ENCODE measurements at places on chromosomes 2 and 18. TPM values are rescaled to one million over a fixed set of nuclear protein-coding genes. Genes with fewer than 3 reads are reported as not detected.

GRCh38 chr2:76862901-76863300 is 659.3 kb downstream of the LRRTM4 start:
- no peak for DNase-seq

GRCh38 chr2:210318486-210318885 is 3.5 kb upstream of the MYL1 start:
- no peak for DNase-seq

DNA sequence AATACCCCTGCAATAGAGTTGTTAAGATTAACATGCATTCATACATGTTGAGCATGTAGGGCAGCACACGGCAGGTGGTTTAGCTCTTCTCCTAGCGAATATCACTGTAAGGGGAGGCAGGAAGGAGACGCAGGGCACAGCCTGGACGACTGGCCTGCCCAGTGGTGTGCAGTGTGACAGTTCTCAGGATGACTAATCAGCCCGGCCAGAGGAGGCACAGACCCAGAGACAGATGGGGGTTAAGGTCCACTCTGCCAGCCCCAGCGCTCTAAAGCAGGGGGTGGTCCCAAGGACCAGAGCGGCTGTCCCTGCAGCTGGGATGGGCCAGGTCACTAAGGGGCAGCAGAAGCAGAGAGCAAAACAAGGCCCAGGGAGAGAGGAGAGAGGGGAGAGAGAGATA is 63.7 kb downstream of the RNF152 start:
- no peak for DNase-seq

Gene DSG2
- polyA plus RNA-seq: 50.5 TPM

GRCh38 chr2:178397002-178397605 is 53.9 kb downstream of the PRKRA start:
- no peak for DNase-seq

DNA sequence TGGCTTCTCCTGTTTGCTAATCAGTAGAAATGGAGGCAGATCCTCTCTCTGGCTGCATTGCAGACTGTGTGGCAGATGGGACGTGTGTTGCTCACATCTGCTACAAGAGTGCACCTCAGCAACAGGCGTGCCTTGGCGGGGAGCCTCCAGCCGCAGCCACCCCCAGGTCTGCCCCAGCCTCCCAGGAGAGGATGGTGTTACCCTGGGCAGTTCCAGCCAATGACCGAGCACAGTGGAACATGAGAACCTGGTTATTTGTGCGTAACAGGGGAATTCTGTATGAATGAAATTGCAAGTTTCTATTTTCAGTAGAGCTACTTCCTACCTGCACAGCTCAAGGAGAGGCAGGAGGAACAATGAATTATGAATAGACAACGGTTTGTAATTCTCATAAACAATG is 130.6 kb upstream of the CBLN2 start:
- no peak for DNase-seq

- no peak for DNase-seq
Measured at GRCh38 chr2:36789181-36789804, 92.8 kb downstream of the VIT start.

Gene GULP1
- 63.4 TPM for polyA plus RNA-seq

DNA sequence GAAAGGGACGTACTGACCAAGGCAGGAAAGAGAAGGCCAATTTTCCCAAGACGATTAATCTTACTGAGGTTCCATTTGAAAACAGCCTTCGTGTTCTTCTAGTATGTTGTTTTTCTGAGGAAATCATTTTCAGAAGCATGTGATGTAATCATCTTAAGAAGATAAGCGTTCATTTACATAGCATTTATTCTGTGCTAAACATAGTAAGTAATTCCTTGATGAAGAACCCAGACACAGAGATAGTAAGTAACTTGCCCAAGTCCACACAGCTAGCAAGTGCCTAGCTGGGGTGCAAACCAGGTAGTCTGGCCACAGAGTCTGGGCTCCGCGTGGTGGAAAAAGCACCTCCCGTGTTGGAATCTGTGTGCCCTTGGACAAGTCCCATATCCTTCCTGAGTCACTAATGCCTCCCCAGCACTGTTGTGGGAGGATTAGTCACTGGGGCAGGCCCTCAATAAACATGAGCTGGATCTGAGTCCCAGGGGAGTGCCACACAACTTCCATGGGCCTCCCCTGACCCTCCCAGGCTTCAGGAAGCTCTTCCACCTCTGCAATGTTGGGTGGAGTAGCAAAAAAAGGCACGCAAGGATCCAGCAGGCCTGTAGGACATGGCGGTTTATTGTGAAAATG is 26.9 kb upstream of the ASAP2 start:
- no peak for DNase-seq

GRCh38 chr2:33665039-33665438 is 65.9 kb upstream of the FAM98A start:
- DNase-seq: no peak

GRCh38 chr2:25072606-25073005 is 30.7 kb downstream of the EFR3B start:
- DNase-seq: no peak

GRCh38 chr2:40028792-40029488 is 249.9 kb upstream of the THUMPD2 start:
- DNase-seq: no peak

Gene CCBE1
- polyA plus RNA-seq: 26.4 TPM

- no peak for DNase-seq
Measured at GRCh38 chr2:99096728-99097127, 44.8 kb upstream of the C2orf15 start.

- DNase-seq: no peak
Measured at GRCh38 chr2:16640001-16640700, 25.5 kb downstream of the CYRIA start.

DNA sequence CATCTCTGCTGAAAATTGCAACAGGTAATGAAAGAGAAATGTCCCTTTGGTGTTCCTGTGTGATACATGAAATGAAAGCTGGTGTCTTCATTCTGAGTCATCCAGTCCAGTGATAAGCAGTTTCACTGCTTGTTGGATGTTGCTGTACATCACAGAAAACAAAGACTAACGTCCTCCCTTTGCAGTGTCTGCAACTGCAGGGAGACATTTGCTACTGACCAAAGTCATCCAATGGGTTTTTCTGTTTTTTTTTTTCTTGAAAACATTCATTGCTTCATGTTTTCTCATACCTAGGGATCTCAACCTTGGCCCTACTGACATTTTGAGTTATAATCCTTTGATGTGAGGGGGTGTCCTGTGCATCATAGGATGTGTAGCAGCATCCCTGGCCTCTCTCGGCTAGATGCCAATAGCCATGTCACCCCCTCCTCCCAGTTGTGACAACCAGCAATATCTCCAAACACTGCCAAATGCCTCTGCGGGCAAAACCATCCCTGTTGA is 63.6 kb upstream of the FZD5 start:
- DNase-seq: no peak

DNA sequence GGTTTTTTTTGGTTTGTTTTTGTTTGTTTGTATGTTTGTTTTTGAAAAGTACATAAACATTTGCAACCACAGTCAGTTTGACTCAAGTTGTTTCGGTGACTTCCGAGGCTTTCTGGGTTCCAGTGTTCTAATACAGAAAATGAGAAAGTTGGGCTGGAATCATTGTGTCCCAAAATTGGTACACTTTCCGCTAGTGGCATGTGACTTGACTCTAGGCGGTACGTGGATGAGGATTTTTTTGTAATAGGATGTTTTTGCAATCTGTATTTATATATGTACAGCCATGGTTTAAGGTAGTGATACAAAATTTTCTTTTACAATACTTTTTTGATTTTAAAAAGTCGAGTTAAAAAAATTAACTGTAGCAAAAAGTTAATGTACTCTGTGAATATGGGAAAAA is 1.7 kb downstream of the MFF start:
- no peak for DNase-seq

Gene GAREM1
- polyA plus RNA-seq: 36.0 TPM

- peak; percentile 38 for DNase-seq
Measured at GRCh38 chr18:66495844-66496243, 108.0 kb downstream of the CDH19 start.

DNA sequence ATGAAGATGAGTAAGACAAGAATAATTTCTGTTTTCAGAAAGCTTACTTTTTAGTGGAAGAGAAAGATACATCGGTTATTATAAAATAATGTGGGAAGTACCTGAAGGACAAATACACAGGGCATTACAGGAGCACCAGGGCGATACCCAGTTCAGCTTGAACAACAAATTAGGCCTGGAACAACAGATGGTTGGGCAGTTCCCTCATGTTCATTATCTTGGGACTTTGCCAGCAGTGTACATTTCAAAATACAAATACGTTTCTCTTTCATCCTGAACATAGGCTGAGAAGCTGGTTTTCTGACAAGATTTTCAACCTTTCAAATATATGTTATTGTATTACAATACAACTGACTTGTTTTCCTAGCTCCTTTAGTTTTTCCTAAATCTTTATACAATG is 79.6 kb downstream of the TGIF1 start:
- DNase-seq: no peak

- no peak for DNase-seq
Measured at GRCh38 chr2:1813371-1813770, 69.1 kb upstream of the PXDN start.

Gene LYPD1
- polyA plus RNA-seq: 107 TPM

Gene ARHGAP15
- polyA plus RNA-seq: 5.8 TPM

Gene ARHGEF4
- 8.1 TPM for polyA plus RNA-seq

Gene GALNT13
- 2.2 TPM for polyA plus RNA-seq

DNA sequence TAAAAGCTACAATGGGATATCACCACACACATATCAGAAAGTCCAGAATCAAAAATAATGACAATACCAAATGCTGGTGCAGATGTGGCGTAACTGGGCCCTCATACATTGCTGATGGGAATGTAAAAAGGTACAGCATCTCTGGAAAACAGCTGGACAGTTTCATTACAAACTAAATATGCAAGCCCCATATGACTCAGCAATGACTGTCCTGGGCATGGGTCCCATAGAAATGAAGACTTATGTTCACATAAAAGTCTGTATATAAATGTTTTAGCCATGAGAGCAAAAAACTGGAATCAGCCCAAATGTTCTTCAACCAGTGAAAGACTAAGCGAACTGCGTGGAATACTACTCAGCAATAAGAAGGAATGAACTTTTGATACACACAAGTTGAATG is 56.7 kb downstream of the ALPK2 start:
- DNase-seq: no peak

DNA sequence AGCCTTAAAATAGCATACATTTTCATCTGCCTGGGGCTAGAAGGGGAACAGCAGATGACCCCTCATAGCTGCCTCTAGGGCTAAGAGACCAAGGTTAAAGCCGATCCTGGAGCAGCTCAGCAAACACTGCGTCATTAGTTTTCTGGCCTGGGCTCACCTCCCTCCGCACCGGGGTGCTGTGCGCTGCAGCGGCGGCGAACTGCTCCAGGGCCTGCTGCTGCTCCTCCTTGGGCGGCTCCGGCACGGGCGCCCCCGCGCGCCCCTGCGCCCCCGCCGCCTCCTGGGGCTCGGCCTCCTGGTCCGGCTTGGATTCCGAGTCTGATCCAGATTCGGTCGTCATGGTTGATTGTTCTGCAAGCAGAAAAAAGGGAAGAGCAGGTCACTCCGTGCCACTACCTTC is 55.0 kb downstream of the EPB41L3 start:
- no peak for DNase-seq

DNA sequence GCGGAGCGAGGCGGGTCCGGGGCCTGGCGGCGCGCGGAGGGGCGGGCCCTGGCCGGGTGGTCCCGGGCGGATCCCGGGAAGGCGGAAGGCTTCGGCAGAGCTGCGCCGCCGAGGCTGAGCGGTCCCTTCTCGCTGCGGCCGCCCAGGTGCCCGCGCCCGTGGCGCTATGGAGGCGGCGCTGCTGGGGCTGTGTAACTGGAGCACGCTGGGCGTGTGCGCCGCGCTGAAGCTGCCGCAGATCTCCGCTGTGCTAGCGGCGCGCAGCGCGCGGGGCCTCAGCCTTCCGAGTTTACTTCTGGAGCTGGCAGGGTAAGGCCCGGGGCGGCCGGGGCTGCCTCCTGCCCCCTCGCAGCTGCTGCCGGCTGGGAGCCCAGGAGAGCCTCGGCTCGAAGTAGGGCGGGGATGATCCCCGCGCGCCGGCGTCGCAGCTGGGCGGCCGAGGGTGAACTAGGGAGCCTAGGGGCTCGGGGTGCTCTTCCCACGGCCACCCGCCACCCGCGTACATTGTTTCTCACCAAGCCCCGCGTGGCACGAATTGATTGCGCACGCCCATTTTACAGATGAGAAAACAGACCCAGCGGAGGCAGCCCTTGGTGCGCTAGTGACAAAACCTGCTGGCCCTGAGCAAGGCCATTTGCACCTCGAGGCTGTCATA is at the start of gene SLC66A3:
Gene SLC66A3 (plus strand): TSS at position 87 of the 655 bp plus-strand sequence. CDS start 80 bp downstream, at position 167.
- peak; percentile 79 for DNase-seq

Gene GPR39
- 0.22 TPM for polyA plus RNA-seq

- DNase-seq: no peak
Measured at GRCh38 chr2:39380525-39381150, 56.4 kb downstream of the MAP4K3 start.

GRCh38 chr2:115910270-115910669 is 1467.8 kb downstream of the DPP10 start:
- DNase-seq: no peak

Gene ATOH8
- 14.6 TPM for polyA plus RNA-seq

GRCh38 chr2:172845028-172845630 is 109.5 kb downstream of the RAPGEF4 start:
- no peak for DNase-seq

- DNase-seq: no peak
Measured at GRCh38 chr2:223591596-223591995, 10.6 kb downstream of the SCG2 start.

Gene ZAP70
- polyA plus RNA-seq: 2.1 TPM
